ENCODE measurements at places on chromosomes 12 and 14.

DNA sequence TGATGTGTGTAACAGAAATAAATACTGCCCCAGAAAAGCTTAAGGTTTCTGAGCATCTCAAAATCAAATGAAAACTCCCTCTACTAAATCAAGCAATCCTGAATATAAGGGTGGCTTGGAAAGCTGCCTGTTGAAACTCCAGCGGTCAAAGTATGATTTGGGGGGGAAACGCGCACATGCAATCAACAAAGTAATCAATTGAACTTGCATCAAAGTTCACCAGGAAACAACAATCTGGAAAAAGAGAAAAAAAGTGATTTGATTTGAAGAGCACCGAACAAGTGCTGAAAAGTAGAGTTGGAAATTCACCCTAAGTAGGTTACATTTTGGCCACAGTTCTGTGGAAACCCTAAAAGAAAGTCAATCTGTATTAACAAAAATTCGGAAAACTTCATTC lies 700 bp downstream of the CNIH1 start:
- no peak for DNase-seq

DNA sequence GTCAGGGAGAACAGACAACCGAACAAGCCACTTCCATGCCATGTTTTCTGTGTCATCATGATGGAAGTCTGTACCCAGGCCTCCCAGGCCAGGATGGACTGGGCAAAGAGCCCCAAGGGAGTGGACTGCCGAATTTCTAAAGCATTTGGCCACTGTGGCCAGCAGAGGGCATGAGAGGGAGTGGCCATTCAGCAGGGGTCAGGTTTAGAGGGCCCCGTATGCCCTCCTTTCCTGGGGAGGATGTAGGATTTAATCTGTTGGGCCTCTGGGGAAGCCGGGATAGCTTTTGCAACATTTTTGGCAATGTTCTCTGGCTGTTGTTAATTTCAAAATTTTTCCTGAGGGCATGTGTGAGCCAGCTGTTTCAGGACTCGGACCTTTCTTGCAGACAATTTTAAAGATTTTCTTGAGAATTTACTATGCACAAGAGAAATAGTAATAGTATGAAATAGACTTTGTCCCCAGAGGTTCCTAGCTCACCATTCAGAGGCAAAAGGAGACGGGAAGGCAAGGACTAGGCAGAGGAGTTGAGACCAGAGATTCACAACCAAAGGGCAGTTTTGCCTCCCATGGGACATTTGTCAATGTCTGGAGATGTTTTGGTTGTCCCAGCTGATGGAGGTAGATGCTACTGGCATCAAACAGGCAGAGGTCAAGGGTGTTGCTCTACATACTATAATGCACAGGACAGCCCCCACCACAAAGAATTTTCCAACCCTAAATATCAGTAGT lies 18.0 kb downstream of the ACACB start:
- DNase-seq: no peak

GRCh38 chr12:105218434-105218833 lies 17.5 kb downstream of the APPL2 start:
- DNase-seq: no peak

GRCh38 chr14:69045857-69046475 lies 66.9 kb upstream of the ACTN1 start:
- no peak for DNase-seq

DNA sequence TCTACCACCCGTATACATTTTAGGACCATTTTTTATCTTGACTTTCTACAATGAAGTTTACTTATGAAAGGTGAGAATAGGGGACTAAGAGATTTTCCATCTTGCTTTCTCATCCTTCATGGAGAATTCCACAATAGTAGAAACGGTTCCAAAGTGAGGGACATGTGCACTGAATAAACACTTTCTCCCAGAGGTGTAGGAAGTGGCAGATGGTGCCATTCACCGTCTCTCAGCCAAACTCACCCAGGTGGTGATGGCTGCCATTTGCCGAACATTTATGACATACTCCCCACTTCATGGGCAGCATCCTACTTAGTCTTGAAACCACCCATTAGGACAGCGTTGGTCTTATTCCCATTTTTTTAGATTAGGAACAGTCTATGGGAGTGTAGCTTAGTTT lies 540.5 kb downstream of the DIO2 start:
- no peak for DNase-seq

DNA sequence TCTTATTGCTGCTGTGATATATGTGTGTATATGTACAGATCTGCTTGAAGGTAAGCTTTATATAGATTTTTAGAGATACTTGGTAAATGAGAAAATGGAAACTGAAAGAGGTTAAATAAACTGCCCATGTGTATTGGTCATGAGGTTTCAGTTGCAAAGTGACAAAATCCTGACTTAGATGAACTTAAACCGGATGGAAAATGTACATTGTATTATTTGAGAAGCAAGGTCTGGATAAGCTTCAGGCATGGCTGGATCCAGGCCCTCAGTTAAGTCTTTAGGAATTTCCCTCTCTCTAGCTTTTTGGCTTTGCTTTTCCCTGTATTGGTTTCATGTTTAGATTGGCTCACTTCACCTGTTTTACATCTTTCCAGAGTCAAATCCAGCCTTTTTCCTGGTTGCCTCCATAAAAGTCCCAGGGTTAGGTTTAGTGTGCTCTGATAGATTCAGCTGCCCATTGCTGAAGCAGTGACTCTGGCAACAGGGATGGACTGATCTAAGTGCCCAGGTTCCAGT lies 21.0 kb upstream of the MAP1LC3B2 start:
- no peak for DNase-seq

DNA sequence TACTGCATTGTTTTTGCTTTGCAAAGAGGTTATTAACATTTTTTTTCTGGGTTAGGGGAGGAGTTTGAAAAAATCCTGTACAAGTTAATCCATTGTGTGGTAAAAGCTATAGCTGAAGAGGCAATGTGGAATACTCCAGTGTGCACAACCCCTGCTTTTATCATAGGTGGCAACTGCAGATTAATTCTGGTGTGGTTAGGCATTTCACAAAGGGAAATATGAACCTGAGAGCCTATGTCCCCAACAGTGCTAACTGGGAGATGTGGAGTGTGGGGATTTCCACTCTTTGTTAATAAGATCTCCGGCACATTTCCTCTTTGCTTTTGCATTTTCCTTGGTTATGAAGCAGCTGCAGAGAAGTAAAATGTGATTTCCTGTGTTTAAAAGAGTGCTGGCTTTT lies 33.6 kb downstream of the PRORP start:
- no peak for DNase-seq

- no peak for DNase-seq
These were observed 50.7 kb downstream of the TSPAN9 start for GRCh38 chr12:3127832-3128231.

GRCh38 chr12:2528001-2528400 lies 266.8 kb upstream of the FKBP4 start:
- DNase-seq: no peak

- no peak for DNase-seq
These were observed 197.0 kb downstream of the ETV6 start for GRCh38 chr12:11846488-11846887.

GRCh38 chr12:4997939-4998338 lies 45.7 kb upstream of the KCNA5 start:
- DNase-seq: no peak

GRCh38 chr12:18935371-18935965 lies 194.1 kb upstream of the PLEKHA5 start:
- no peak for DNase-seq

GRCh38 chr12:31250179-31250578 lies 75.8 kb downstream of the SINHCAF start:
- DNase-seq: no peak

GRCh38 chr12:73106296-73106695 lies 834.1 kb downstream of the TRHDE start:
- DNase-seq: no peak

GRCh38 chr12:88303335-88303734 lies 161.2 kb downstream of the TMTC3 start:
- DNase-seq: no peak

GRCh38 chr12:123150275-123150743 lies 581 bp downstream of the PITPNM2 start:
- peak; percentile 57 for DNase-seq

- DNase-seq: no peak
These were observed 19.9 kb downstream of the SP1 start for GRCh38 chr12:53399896-53400295.

- DNase-seq: no peak
These were observed 17.1 kb downstream of the SYNE3 start for GRCh38 chr14:95499354-95499750.

- DNase-seq: no peak
These were observed 1.3 kb downstream of the KRT7 start for GRCh38 chr12:52234223-52234810.

DNA sequence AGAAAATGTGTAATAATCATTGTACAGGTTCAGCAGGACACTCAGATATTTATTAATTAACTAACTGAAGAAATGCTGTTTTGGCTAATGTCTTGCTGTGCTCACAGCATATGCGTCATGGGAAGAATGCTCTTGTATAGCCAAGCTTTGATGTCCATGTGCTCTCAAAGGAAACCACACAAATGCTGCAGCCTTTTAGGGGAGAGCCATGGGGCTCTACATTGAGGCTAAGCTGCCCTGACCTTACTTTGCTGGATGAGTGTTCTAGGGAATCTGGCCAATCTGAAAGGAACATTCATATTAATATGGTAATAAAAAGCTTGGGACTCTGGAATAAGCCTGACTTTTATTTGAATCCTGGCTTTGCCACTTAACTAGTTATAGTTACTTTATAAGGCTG lies 9.5 kb upstream of the CRADD start:
- DNase-seq: no peak

- DNase-seq: no peak
These were observed 70.3 kb upstream of the SCN8A start for GRCh38 chr12:51520576-51521325.

DNA sequence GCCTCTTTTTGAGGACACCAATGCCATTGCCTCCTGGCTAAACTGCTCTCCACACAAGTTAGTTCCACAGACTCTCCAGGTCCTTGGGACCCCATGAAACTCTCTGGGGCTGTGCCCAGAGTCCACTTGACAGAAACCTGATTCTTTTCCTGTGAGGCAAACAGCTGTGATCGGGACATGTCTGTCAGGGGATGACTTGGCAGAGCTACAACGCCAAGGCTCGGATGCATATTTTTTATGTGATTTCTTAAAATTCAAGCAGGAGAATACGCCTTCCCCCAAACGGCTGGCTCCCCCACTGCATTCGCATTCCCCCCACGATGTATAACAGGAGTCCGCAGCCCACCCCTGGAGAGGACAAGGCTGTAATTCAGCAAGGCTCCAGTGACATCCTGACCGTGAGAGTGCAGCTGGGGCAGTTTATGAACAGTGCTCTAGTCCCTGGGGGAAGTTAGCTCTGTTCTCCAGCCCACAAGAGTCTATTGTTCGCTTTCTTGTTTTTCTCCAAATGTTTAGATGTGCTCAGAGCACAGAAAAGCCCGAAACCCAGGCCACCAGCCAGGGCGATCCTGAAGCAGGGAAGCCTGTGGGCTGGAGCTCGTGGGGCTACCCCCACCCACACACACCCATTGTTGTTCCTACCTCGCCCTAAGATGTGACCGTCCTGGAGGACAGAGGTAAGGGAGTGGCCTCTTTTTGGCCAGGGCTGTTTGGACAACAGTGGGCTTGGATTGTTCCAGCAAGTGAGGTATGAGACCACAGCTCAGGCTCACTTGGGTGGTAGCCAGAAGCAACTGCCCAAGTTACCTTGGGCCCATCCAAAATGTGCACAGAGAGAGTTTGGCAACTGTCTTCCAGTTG lies 159.5 kb downstream of the ZFP36L1 start:
- no peak for DNase-seq

DNA sequence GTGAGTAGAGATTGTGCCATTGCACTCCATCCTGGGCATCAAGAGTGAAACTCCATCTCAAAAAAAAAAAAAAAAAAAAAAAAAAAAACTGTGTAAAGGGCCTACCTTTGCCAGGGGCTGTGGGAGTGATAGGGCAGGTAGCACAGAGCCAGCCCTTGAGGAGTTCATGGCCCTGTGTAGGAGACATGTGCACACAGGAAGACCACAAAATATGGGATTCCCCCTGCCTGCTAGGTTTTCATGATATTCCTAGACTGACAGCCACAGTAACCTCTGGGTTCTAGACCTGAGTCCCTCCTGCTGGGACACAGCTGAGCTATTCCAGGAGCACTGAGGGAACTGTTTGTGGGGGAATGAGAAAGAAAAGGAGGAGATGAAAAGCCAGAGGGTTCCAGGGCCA lies 8.3 kb upstream of the SPTSSA start:
- no peak for DNase-seq

DNA sequence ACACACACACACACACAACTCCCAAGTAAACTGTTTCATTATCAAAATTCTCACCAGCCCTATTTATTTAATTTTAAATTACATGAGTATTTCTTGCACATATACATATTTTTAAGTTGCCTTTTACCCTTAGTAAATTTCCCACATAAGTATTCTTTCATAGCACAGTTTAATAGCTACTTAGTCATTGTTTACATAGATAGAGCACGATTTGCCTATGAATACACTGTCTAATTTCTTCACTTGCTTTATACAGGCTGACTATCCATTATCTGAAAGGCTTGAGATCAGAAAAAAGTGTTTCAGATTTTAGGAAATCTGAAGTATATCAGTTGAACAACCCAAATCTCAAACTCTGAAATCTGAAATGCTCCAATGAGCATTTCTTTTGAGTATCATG lies 30.9 kb downstream of the NIN start:
- no peak for DNase-seq

DNA sequence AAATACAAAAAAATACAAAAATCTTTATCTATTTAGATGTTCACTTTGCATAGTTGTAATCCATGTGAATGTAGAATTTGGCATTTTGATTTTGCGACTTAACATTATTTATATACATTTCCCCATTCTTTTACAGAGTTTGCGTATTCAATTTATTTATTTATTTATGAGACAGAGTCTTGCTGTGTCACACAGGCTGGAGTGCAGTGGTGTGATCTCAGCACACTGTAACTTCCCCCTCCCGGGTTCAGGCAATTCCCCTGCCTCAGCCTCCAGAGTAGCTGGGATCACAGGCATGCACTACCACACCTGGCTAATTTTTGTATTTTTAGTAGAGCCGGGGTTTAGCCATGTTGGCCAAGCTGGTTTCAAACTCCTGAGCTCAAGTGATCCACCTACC lies 25.3 kb upstream of the STRN3 start:
- DNase-seq: no peak

GRCh38 chr12:111172786-111173185 lies 196.1 kb downstream of the PHETA1 start:
- DNase-seq: no peak

Data from GM19239 (cell line).